ENCODE measurements at places on chromosomes 6 and 20.

- DNase-seq: no peak
Observed at GRCh38 chr6:42925248-42925857, 3.9 kb upstream of the CNPY3 start.

- no peak for DNase-seq
Observed at GRCh38 chr20:59515013-59515905, 89.1 kb upstream of the PHACTR3 start.

DNA sequence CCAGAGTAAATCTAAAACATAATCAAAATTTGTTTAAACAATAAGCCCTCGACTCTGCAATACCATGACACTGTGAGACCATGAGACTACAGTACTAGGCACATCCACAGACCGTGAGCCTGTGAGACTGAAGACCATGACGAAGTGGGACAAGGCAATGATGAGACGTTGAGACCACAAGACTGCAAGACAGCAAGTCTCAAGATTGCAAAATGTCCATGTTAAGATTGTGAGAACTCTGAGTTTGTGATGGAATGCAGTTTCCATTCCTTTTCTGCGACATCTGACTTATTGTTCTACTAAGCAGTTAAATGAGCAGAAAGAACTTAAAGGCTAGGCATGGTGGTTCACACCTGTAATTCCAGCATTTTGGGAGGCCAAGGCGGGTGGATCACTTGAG is 102.1 kb upstream of the PHACTR1 start:
- no peak for DNase-seq

DNA sequence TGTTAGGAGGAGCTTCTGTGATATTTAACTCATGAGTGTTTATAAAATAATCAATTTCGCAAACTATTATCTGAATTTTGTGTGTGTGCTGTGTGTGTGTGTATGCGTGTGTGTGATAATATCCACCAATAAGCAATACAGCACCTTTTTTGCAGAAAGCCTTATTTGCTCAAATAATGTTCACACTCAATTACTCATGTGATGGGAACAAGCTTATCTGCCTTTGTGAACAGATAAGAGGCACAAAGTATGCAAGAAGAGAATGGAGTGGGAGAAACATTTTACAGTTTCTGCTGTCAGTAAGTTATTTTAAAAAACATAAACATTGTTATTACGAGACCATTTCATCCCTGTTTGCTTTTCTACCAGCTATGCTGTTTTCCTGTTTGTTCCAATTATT is 36.7 kb upstream of the PTPRK start:
- DNase-seq: no peak

- DNase-seq: no peak
Observed at GRCh38 chr6:87756858-87757257, 54.8 kb upstream of the AKIRIN2 start.

DNA sequence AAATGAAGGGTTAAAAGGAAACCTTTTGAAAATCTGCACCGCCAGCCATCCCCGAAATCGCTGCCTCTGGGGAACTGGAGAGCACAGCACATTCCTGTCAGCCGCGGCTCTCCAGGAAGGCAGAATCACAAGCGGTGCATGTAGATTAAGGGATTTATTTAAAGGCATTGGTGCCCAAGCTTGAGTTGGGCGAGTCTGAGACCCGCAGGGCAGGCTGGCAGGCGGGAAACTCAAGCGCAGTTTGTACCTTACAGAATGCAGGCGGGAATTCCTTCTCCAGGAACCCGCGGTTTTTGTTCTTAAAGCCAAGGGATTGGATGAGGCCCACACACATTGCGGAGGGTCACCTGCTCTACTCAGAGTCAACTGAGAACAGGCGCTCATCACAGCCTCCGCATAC is 10.8 kb downstream of the GPR31 start:
- DNase-seq: no peak

DNA sequence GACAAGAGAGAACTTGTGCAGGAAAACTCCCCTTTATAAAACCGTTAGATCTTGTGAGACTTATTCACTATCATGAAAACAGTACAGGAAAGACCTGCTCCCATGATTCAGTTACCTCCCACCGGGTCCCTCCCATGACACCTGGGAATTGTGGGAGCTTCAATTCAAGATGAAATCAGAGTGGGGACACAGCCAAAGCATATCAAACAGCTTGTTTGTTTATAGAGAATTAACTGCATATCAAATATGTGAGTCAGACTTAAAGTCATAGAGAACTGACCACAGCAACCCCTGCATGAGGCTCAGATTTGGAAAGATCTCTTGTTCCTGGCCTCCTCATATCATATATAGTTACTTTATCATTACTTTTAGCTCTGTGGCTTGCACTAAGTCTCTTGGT is 29.1 kb upstream of the HDAC2 start:
- no peak for DNase-seq

DNA sequence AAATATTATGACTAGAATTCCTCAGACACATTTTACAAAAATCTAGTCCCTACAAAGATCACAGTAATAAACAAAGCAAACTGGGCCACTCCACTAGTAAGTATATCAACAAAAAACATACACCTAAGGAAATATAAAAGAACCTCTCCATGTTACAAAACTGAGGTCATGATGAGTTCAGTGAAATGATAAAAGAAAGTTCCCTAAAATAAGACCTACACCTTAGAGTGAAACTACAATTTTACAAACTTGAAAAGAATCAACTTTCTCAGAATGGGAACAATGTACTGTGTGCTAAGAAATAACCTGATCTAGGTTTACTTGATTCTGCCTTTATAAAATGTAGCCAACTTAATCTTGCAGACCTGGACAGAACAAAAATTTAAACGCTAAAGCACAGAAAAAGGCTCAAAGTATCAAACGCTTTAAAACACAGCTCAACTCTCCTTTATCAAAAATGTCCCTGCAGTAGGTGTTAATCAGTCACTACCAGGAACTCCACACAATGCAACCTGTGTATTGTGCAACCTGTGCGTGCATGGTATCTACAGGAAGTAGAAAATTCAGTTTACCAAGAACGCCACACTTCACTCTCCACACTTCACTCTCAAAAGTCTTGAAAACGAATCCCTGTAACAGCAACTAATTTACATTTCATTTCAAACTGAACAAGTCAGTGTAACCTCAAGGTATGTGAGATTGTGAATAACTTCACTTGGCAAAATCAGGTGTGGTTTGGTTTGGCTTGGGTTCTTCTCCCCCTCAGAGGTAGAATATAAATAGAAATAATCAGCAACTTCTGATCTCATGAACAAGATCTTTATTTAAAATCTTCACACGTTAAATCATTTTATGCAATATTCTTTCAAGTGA is 1.8 kb downstream of the RALGAPA2 start:
- no peak for DNase-seq

DNA sequence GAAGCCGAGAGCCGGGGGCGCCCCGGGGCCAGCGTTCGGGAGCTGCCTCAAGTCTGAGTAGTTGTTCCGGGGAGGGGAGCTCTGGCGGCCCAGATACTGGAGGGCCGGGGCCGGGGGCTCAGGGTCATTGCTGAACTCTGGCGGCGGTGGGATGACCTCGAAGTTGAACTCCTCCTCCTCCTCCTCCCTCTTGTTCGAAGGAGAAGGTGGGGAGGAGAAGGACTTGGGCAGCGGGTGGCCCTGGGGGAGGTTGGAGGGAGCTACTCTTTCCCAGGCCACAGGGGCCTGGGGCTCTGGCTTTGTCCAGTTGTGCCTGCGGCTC is 37.7 kb downstream of the C6orf132 start:
- DNase-seq: no peak

DNA sequence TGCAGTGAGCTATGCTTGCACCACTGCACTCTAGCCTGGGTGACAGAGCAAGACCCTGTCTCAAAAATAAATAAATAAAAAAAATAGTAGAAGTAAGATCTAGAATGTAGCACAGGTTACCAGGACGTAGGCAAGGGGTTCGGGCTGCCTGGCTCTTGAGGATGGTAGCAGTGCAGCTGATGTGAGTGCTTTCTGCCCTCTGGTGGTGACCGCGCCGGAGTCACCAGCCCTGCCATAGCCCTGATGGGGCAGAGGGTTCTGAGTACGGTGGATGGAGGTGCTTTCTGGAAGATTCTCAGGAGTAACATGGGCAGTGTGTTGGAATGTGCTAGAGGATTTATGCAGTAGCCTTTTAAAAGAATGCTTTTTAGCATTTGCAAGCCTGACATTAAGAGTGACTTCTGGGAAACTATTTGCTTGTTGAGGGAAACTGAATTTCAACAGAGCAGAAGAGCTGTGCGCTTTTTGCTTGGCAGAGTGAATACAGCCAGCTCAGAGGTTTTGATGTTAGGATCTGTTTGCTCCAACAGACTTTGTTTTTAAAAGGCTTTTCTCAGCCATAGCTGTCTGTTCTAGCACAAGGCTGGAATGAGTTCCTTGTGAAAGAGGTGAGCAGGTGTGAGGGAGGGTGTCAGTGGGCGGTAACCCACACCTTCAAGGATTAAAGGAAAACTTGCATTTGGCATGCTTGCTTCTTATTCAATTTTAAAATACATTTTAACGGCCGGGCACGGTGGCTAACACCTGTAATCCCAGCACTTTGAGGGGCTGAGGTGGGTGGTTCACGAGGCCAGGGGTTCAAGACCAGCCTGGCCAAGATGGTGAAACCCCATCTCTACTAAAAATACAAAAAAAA is 65.9 kb downstream of the PTPN1 start:
- DNase-seq: peak; percentile 38

DNA sequence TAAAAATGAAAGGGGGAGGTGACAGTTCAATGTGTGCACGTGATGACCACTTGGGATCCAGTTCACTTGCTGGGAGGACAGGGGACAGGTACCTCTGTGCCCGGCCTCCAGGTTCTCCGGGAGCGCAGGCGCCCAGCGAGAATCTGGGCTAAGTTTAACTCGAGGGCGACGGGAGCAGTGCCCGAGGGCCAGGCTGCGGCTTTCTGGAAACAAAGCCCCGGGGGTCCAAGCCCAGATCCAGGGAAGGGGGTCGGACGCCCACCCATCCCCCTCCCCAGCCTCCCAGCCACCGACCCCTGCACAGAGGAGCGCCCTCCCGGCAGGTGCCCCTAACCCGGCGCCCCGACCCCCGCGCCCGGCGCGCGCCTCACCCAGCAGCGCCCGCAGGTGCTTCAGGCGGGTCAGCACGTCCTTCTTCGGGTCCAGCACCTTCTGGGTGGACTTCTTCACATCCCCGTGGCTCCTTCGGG is 405 bp downstream of the RALGAPA2 start:
- DNase-seq: no peak

DNA sequence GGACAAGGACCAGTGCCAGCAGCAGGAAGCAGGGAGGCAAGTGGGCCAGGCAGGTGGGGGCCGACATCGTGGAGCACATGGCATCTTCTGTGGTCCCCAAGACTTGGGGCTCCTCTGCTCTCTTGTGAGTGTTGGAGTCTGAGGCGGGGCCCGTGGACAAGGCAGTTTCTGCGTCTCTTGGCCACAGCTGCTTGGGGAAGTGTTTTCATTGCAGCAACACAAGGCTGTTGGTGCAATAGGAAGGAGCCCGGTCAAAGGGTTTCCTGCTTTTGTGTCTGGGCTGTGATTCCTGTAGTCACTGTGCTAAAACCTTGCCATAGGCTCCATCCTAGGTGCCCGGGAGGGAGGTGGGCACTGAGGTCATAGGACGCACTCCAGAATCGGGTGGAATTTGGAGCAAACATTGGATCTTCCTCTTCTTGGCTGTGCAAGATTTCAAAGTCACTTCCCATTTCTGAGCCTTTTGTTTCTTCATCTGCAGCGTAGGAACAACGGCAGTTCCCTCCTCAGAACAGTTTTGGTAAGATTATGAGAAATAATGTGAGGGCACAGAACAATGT is at the start of gene SIRPB2:
Gene SIRPB2 (minus strand): TSS at position 140 of the 560 bp plus-strand sequence. CDS start 61 bp downstream, at position 79.
- no peak for DNase-seq

DNA sequence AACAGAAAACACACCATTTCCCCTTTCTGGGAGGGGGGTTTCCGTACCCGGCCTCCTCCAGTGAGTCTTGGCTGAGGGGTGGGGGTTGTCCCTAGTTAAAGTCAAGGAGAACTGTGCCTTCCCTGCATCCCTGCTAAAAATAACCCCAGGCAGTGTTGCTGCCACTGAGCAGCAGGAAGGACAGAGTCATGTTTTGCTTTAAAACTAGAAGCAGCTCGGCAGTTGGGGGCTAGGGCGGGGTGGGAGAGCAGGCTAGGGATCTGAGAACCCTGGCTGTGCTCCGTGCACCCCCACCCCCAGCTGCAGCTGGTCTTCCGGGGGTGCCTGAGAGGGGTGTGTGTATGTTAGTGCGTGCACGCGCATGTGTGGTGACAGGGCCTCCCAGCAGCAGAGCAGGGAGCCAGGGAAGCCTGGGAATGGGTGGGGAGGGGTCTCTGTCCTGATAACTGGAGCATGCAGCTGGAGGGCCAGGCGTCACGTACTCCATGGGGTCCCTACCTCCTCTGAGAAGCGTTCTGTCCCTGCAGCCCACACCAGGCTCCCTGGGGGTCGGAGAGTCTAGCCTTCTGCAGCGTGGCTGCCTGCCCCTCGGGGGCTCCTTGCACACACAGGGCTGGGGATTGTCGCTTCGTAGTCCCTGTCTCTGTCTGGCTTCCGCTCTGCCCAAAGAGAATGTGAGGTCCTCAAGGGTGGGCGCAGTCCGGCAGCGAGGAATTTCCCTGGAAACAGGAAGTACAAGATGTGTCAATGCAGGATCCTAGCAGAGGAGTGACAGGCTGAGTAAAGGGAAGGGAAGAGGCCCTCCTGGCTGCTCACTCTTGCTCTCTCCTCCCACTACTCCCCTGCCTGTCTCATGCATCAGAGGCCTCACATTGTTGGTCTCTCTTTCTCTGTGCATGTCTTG is 16.8 kb upstream of the ARMC12 start:
- DNase-seq: no peak

DNA sequence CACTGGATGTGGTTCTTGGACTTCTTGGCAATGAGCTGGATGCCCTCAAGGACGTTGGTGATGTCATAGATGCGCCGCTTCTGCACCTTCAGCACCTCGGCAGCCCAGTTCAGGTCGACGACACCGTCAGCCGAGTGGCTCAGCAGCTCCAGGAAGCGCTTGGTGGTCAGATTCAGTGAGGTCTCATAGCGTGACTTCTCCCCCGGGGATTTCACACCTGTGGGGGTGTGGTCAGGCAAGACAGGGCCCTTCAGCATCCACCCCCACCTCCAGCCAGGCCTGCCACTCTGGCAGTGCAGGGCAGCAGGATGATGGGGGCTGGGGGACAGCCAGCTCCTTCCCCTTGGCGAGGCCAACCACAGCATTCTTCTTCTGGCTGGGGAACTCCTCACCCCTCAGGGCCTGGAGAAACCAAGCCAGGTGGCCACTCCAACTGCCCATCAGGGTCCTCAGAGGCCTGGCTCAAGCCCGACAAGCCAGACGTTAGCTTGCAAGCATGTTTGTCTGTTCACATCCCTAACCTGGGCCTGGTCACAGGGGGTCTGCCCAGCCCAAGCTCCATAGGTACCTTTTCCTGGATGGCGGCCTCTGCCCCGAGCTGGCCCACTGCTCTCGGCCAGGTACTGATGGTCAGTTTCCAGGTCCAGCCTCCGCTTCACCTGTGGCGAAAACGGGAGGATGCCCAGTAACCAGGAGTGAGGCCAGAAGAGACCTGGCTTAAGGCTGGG is 5.7 kb upstream of the NECAB3 start:
- no peak for DNase-seq

DNA sequence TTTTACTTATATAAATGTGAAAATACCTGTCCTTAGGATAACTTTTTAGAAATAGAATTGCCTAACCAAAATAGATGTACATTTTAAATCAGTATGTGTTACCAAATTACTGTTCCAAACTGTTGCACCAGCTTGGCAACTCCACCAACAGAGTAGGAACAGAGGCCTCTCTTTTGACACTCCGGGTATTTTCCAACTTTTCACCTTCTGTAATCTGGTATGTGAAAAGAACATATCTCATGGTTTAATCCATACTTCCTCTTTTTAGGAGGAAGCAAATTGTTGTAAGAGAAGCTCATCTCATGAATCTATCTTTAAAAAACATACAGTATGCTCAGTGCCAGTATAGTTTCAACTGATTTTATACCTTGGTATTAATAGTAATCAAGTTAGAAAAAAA is 24.9 kb downstream of the RNF144B start:
- no peak for DNase-seq

GRCh38 chr6:170448317-170448716 is 104.8 kb downstream of the PSMB1 start:
- DNase-seq: no peak

All from activated naive CD8-positive, alpha-beta T cell treated with anti-CD3 and anti-CD28 coated beads, Interleukin-2, amount 50 U/mL, for 16 hours (primary cell).